Endothelial cell of umbilical vein (primary cell): ENCODE measurements at places on chromosomes 6 and 20. TPM values are rescaled to one million over a fixed set of nuclear protein-coding genes. Genes with fewer than 3 reads are reported as not detected.

OR12D3 gene
- not detected in 2 replicates for polyA plus RNA-seq

SLC32A1 gene
- 0.04 TPM in 1 of 2 replicates, not detected in the other for polyA plus RNA-seq

LINC00237 gene
- polyA plus RNA-seq, result not detected in 2 replicates

PREP gene
- 11.9 and 17.2 TPM in 2 replicates for polyA plus RNA-seq

TBXT gene
- not detected in 2 replicates for polyA plus RNA-seq

FKBP1C gene
- polyA plus RNA-seq, result 1.7 and 2.0 TPM in 2 replicates

NRSN1 gene
- not detected in 2 replicates for polyA plus RNA-seq

MDFI gene
- polyA plus RNA-seq, result 74.1 and 81.6 TPM in 2 replicates

NEDD9 gene
- 61.0 and 69.8 TPM in 2 replicates for polyA plus RNA-seq

PPP1R14C gene
- not detected in 2 replicates for polyA plus RNA-seq

SUMO4 gene
- polyA plus RNA-seq, result 0.08 and 0.10 TPM in 2 replicates

DEFB124 gene
- not detected in 2 replicates for polyA plus RNA-seq

SOD2 gene
- 27.7 and 31.6 TPM in 2 replicates for polyA plus RNA-seq

EYA2 gene
- polyA plus RNA-seq, result not detected in 2 replicates

KIAA0408 gene
- polyA plus RNA-seq, result not detected in 2 replicates

THBS2 gene
- polyA plus RNA-seq, result 0.08 TPM in 2 replicates

MAP3K4 gene
- 7.2 and 10.8 TPM in 2 replicates for polyA plus RNA-seq

AGER gene
- polyA plus RNA-seq, result 4.6 and 5.1 TPM in 2 replicates

TGM2 gene
- polyA plus RNA-seq, result 810 and 861 TPM in 2 replicates

SIRPG gene
- polyA plus RNA-seq, result not detected in 2 replicates

SLC13A3 gene
- 0.11 and 0.37 TPM in 2 replicates for polyA plus RNA-seq

RAB44 gene
- 0.03 TPM in 2 replicates for polyA plus RNA-seq

ETV7 gene
- 0.23 and 0.65 TPM in 2 replicates for polyA plus RNA-seq

CLDN20 gene
- polyA plus RNA-seq, result not detected in 2 replicates

UFL1 gene
- polyA plus RNA-seq, result 2.1 and 3.4 TPM in 2 replicates

HLA-DOA gene
- not detected in 2 replicates for polyA plus RNA-seq

CAPN11 gene
- polyA plus RNA-seq, result 1.0 and 1.7 TPM in 2 replicates

HTR1E gene
- polyA plus RNA-seq, result not detected in 2 replicates

ADA gene
- 29.8 and 33.1 TPM in 2 replicates for polyA plus RNA-seq

HLA-DPB1 gene
- polyA plus RNA-seq, result 26.1 and 38.0 TPM in 2 replicates

RSPH9 gene
- polyA plus RNA-seq, result 0.18 and 0.21 TPM in 2 replicates

LST1 gene
- 1.1 and 1.8 TPM in 2 replicates for polyA plus RNA-seq

CST2 gene
- not detected in 2 replicates for polyA plus RNA-seq

BMP7 gene
- polyA plus RNA-seq, result not detected in 2 replicates

ATAT1 gene
- polyA plus RNA-seq, result 17.4 and 19.4 TPM in 2 replicates

SLC26A8 gene
- 0.01 and 0.08 TPM in 2 replicates for polyA plus RNA-seq

SPATS1 gene
- polyA plus RNA-seq, result not detected in 2 replicates

FOXF2 gene
- not detected in 2 replicates for polyA plus RNA-seq

GPLD1 gene
- 0.03 and 0.08 TPM in 2 replicates for polyA plus RNA-seq

PARD6B gene
- polyA plus RNA-seq, result 0.03 TPM in 1 of 2 replicates, not detected in the other

C20orf202 gene
- polyA plus RNA-seq, result not detected in 2 replicates
